Stimulated activated CD4-positive, alpha-beta T cell treated with anti-CD3 and anti-CD28 coated beads, TNF-alpha, amount 100 ng/mL, for 24 hours (primary cell): ENCODE measurements at places on chromosomes 2 and 18.

DNA sequence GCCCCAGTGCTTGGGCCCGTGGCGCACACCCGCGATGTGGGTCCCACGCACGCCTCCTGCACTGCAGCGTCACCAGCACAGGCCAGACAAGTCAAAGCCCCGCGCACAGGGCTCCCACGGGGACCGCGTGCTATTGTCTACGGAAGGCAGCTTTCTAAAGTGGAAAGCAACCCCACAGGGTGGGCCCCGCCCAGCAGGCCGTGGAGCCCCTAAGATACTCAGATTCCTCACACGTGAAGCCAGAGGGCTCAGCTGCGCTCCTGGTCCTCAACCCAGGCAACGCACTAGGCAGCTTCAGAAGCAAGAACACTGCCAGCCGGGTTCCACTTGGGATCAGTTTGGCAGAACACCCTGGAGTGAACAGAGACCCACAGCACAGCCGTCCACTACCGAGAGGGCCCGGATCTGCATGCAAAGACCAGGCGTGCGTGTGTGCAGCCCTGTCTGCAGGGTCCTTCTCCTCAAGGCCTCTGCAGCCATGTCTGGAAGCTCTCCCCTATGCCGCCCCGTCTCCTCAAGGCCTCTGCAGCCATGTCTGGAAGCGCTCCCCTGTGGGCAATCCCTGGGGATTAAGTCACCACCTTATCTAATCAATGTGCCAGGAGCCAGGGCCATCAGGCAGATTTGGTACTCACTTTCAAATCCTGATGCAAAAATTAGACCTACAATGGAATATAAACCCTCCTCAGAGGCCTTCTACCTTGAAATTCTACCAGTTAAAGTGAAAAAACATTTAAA is 231.3 kb downstream of the HDAC4 start:
- DNase-seq = no peak

- no peak for DNase-seq
Measured at GRCh38 chr2:114729026-114729425, 286.6 kb downstream of the DPP10 start.

GRCh38 chr2:241211276-241211675 is 22.8 kb downstream of the ANO7 start:
- DNase-seq = no peak

GRCh38 chr2:56001947-56002346 is 78.4 kb upstream of the EFEMP1 start:
- DNase-seq = no peak

DNA sequence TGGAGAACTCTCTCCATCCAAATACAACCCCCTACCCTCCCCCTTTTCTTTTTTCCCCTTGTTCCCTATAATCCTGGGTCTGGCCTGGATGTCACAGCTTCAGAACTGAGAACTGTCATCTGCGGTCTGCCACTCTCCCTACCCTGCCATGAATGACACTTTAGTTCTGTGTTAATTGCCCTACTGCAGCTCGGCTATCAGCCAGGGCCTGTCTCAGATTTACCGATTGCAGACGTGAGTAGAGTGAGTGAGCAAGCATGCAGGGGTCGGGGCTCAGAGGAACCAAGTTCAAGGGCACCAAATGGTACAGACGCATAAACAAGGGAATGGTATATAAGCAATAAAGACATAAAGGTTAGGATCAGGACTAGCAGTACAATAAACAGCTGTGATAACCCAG is 967.8 kb downstream of the BCL11A start:
- DNase-seq = no peak

DNA sequence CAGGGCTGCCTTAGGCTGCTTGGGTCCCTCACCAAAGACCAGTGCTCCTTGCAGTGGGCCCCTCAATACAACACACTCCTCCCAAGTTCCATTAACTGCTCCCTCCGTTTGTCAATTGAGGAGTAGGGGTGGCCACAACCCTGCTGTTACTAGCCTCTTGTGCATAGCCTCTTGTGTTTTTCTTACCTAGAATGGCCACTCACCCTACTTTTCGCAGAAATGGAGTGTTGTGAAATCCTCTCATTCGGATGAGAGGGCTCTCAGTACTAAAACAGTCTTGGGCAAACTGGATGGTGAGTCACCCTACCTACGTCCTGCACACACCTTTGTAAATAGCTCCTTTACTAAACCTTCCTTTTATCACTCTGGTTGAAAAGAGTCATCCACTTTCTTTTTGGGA is 253.9 kb downstream of the OSR1 start:
- no peak for DNase-seq

DNA sequence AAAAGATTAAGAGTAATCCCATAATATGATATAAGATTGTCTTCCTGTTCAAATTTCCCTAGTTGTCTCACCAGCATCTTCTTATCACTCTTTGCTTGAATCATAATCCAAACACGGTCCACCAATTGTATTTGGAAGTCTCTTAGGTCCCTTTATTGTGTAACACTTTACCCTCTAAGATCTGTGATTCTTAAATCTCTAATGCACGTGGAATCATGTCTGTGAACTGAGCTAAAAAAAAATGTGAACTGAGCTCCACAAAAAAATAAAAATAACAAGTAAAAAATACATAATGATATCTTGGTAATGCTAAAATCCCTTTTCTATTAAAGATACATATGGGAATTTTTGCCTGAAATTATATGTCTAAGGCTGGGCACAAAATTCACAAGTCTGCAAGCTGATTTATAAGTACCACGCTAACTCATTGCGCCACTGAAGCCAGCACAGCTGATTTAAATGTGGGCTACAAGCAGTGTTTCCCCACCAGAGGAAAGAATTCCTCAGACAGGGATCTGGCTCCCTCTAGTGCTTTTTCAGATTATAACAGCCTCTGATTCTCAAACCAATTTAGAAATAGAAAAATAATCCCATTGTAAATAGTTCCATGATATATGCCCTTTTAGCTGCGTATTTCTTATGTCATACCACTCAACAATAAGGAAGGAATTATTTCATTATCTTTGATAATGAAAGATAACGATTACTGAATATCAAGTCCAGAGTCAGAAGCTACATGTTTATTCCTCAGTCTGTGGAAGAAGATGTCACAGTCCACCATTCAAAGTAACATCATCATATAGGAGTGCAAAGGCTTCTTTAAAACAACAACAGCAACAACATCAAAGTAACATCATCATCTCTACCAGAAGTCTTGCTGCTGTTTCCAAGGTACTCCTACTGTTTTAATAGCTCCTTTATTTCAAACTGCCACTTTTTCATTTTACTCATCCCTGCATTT is 22.9 kb downstream of the RBM43 start:
- no peak for DNase-seq

GRCh38 chr2:224261326-224261725 is 140.6 kb downstream of the FAM124B start:
- DNase-seq = no peak

- no peak for DNase-seq
Measured at GRCh38 chr2:64166637-64167420, 22.6 kb upstream of the PELI1 start.

DNA sequence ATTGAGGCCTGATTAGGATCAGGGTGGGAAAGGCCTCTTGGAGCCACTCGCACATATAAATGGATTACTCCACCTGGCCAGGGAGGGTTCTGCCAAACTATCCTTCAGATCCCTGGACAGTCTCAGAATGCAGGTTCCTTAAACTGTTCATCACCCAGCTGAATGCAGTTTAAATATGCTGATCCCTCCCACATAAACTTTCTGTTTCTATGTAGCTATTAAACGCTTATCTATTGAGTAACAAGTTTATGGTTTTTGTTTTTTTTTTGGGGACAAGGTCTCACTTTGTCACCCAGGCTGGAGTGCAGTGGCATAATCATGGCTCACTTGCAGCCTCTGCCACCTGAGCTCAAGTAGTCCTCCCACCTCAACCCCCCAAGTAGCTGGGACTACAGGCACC is 1.9 kb downstream of the CAD start:
- no peak for DNase-seq

- no peak for DNase-seq
Measured at GRCh38 chr2:108444941-108445840, 3.8 kb upstream of the GCC2 start.

DNA sequence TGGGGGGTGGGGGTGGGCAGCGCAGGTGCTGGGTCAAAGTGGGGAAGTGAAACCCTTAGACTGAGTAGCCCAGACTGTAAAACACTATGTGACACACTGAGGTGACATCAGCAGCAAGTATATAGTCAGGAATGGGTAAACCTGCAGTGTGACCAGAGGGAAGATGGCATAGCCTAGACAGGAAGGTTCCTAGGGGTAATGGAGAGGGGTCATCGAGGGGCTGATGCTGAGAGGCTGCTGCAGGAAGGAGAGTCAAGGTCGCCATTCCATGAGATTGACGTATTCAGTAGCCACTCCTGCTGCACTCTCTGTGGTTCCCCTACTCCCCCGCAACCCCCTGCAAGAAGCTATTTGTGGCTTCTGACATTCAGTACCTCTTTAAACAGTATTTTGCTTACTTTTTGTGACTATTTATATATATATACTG is 111.7 kb downstream of the CHST9 start:
- no peak for DNase-seq

- no peak for DNase-seq
Measured at GRCh38 chr2:213001297-213001910, 150.0 kb downstream of the IKZF2 start.

DNA sequence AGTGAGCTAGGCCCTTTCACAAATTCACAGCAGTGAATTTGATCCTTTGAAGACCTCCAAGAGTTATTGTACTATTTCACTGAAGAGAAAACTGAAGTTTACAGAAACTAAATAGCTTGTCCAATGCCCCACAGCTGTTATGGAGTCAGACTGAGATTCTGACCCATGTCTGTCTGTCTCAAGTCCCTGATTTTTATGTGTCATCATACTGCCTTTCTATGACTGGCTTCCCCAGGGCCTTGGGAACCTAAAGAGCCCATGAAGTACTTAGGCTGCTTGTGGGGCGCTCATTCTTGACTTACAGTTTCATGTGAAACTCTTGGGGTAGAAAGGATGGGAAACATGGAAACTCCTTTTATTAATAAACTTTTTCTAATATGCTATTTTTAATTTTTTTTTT is 107.7 kb downstream of the ATL2 start:
- no peak for DNase-seq

GRCh38 chr2:158319269-158319668 is 137.3 kb downstream of the CCDC148 start:
- DNase-seq = no peak

DNA sequence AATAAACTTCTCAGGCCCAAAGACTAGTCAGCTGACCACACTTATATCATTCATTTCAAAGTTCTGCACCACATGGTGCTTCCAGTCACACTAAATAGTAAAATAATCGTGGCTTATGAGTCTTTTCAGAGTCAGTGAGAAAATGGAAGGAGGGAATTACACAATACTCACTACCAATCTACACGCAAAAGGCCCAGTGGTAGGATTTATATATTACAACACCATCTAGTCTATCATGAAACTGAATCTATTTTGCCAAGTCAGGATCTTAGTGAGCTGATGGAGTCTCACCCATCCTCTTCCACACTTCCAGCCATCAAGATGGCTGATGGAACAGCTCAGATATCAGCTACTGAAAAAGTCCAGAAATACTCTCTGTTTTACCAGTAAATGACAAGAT is 21.9 kb downstream of the INO80D start:
- no peak for DNase-seq

DNA sequence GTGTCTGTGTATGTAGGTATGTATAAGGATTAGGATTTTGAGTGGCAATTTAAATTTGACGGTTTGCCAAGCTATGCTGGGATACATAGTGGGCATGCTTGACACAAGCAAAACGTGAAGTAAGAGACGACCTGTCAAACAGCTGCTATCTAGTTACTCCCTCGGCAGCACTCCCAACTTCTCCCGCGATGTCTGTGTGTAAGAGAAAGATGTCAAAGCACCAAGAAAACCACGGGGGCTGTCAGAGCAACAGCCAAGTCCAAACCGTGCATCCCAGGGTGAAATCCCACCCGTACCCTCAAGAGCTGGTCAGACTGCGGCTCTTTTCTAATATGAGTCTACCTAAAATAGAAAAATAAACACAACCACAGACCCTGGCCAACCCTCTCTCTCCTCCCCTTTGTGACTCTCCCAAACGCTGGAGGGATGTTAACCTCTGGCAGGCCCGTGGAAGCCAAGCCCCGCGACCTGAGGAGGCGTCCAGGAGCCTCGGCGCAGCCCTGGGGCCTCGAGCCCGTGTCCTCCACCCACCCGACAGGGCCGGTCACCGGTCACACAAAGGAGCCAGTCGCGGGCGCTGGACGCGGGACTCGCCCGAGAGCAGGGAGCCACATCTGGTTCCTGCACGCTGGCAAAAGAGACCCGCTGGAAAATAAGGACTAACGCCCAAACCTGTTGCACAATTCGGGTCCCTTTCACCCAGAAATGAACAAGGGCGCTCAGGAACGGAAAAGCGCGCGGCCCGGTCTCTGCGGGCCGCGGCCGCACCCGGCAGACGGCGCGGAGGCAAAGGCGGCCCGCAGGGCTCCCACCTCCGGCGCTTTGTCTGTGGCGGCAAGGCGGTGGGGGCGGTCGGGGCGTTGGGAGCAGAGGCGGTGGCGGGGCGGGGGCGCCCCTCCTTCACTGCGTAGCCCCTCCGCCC is 925 bp downstream of the SESTD1 start:
- DNase-seq = no peak

DNA sequence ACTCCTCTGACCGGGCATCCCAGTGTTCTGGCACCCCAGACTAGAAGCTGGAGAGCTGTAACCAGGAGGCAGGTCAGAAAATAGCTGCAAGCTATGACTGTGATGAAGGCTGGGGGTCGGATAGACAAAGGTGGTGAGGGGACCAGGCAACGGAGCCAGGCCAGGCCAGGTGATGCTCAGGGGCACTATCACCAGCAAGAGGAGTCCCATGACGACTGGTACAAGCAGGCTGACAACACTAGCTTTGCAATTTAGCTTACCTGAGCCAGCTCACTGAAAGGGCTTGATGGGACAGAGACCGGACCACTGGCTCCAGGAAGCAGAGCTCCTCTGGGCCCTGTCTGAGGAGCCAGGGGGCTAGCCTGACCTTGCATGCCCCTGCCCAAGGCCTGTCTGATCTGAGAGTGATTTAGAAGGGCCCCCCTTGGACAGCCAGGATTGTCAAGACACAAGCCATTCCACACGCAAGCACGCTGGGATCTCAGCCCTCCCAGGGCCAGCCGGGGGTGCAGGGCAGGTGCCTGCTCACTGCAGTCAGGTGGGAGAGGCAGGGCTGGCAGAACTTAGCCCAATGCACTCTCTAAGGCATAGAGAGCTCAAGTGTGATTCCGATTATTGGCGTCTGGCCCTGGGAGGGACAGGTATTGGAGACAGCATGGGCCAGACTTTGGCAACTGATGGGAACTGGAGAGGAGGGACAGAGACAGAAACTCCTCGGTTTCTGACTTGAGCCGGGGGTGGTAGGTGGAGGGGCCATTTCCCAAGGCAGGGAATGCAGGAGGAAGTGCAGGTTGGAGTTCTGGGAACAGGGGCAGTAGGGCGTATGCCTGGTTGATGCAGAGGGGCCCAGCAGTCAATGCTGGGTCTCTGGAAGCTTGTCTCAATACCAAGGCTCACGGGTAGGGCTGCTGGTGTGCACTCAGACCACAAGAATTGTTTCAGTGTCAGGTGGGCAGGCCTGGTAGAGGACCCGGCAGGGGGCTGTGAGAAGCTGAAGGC is 47.7 kb downstream of the MYO7B start:
- DNase-seq = no peak

GRCh38 chr18:37272226-37272625 is 293.4 kb downstream of the CELF4 start:
- no peak for DNase-seq
